ENCODE measurements at places on chromosomes 13 and 19. TPM values are rescaled to one million over a fixed set of nuclear protein-coding genes. Genes with fewer than 3 reads are reported as not detected.
A peak's percentile ranks its signal among the peaks of the same experiment; 100 is the strongest.

The SRRM5 gene
- total RNA-seq, result 0.42 TPM

The ZNF497 gene
- total RNA-seq, result 1.7 TPM

DNA sequence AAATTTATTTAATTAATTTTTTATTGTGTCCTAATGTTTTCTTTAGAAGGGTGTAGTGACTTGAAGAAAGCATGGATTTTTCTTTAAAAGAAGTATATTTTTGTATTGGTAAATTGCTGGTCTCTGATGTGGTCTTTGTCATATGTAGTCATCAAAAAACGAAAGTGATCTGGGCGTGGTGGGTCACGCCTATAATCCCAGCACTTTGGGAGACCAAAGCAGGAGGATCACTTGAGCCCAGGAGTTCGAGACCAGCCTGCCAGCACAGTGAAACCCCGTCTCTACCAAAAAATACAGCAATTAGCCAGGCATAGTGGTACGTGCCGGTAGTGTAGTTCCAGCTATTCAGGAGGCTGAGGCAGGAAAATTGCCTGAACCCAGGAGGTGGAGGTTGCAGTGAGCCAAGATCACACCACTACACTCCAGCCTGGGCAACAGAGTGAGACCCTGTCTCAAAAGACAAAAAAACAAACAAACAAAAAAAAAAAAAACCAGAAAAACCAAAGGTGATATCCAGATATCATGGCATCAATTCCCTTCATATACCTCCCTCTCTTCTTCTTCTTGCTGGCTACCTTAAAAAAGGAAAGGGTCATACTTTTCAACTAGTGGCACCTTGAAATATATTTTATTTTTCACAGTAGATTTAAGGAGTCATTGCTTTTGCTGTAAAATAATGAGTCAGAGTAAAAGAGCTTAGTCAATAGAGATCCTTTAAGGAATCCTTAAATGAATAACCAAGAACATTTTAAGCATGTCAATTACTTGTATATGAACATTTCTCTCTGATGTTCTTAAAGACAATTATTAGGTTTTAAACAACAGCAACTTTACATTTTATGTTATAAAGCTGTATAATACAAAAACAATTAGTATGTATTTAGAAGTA, 19.9 kb downstream of the KCTD4 start:
- H3K27me3 ChIP-seq, result no peaks in the 10 kb centered on the region
- no peaks in the 10 kb centered on the region for H3K36me3 ChIP-seq
- DNase-seq, result no peak

DNA sequence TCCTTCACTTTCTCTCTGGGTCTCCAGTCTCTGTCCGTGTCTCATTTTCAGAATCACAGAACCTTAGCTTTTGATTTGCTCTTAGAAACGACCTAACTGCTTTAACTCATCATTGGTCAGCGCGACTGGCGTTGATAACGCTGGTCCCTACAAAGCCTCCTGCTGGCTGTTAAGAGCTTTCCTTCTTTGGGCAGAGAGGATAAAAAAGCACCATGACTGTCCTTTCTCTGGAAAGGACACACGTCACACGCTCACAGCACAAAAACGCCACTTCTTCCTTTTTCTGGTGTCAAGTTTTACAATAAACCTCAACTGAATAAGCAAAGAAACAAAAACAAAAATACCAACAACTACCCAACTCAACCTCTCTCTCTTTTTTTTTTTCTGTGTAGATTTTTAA, 1.7 kb upstream of the KLK12 start:
- H3K27me3 ChIP-seq, result peaks cover 6% of the 10 kb centered on the region
- H3K4me3 ChIP-seq, result no peak overlapping the region
- no peak for DNase-seq
- no peaks in the 10 kb centered on the region for H3K36me3 ChIP-seq

GRCh38 chr19:49911381-49912145, 14.9 kb upstream of the IL4I1 start:
- H3K27ac ChIP-seq, result no peak overlapping the region
- peaks cover 16% of the 10 kb centered on the region for H3K4me1 ChIP-seq
- H3K36me3 ChIP-seq, result peaks cover 71% of the 10 kb centered on the region
- no peak overlapping the region for H3K4me3 ChIP-seq

DNA sequence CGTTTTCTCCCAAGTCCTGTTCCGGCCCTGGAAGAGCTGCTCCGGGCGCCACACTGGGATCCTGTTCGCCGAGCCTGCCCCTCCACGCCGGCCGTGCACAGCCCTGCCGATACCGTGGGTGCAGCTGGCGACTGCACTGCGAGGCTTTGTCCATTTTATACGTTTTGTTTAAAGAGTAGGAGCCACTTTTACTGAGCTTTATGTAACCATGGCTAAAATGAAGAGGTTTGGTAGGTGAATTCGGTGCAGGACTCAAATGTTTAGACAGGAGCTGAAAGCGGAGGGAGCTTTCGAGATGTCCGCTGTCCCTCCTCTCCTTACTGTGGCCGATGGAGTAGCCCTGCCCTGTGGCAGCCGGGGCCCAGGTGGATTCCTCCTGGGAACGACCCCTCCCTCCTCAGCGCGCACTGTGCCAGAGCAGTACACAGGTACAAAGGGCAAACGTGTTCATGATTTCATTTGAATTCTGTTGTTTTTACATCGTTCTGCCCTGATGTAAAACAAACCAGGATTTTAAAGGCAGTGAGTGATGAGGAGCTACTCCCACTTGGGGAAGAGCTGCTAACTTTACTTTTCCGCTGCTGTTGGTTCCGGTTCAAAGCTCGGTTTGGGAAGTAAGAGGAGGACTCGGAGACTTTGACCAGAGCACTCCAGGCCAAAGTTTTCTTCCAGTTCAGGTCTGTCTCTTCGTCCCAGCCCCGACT, 1.7 kb downstream of the COL4A2 start:
- no peaks in the 10 kb centered on the region for H3K36me3 ChIP-seq
- peaks cover 35% of the 10 kb centered on the region for H3K27me3 ChIP-seq
- H3K4me1 ChIP-seq, result peaks cover 31% of the 10 kb centered on the region
- peak overlapping the region; percentile 88 for H3K4me3 ChIP-seq
- DNase-seq, result peak; percentile 48

The POGLUT2 gene
- 17.2 TPM for total RNA-seq

GRCh38 chr19:54017261-54017660, 25.8 kb downstream of the CACNG6 start:
- peaks cover 18% of the 10 kb centered on the region for H3K4me1 ChIP-seq
- H3K36me3 ChIP-seq, result 0 out of 2 replicates have a peak, but pooled peaks cover 2% of the 10 kb centered on the region
- no peak overlapping the region for H3K27ac ChIP-seq
- no peak overlapping the region for H3K4me3 ChIP-seq
- H3K27me3 ChIP-seq, result peaks cover 30% of the 10 kb centered on the region

The GAPDHS gene
- not detected for total RNA-seq

The SELENOV gene
- total RNA-seq, result 15.4 TPM

DNA sequence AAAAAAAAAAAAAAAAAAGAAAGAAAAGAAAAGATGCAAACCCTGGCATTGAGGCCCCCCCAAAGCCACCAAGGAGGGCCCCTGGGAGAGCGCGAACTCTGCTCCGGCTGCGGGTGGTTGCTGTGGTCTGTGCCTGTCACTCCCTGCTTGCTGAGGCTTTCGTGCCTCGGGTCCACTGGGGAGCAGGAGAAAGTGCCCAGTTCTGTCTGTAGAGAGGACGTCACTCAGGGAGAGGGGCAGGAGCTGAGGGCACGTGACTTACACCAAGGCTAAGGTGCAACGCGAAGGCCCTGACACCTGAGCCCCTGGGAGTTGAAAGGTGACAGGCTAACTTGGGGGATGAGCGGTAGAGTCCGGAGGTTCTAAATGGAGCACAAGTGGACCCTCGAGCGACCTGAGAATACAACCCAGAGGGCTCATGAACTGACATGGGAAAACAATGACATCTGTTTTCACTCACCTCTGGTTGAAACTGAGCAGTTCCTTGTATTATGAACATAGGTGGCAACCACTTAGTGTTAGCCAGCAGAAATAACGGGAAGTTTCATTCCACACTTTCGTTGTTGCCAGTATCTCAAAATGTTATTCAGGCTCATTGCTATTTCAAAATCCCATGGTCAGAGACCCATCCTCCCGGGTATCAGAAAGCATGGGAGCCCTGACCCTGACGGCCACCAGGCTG, 69.2 kb upstream of the TM9SF2 start:
- no peak overlapping the region for H3K4me3 ChIP-seq
- no peaks in the 10 kb centered on the region for H3K36me3 ChIP-seq
- H3K4me1 ChIP-seq, result peaks cover 16% of the 10 kb centered on the region
- H3K27ac ChIP-seq, result no peak overlapping the region
- no peak for DNase-seq

The FBXO17 gene
- total RNA-seq, result 16.8 TPM

DNA sequence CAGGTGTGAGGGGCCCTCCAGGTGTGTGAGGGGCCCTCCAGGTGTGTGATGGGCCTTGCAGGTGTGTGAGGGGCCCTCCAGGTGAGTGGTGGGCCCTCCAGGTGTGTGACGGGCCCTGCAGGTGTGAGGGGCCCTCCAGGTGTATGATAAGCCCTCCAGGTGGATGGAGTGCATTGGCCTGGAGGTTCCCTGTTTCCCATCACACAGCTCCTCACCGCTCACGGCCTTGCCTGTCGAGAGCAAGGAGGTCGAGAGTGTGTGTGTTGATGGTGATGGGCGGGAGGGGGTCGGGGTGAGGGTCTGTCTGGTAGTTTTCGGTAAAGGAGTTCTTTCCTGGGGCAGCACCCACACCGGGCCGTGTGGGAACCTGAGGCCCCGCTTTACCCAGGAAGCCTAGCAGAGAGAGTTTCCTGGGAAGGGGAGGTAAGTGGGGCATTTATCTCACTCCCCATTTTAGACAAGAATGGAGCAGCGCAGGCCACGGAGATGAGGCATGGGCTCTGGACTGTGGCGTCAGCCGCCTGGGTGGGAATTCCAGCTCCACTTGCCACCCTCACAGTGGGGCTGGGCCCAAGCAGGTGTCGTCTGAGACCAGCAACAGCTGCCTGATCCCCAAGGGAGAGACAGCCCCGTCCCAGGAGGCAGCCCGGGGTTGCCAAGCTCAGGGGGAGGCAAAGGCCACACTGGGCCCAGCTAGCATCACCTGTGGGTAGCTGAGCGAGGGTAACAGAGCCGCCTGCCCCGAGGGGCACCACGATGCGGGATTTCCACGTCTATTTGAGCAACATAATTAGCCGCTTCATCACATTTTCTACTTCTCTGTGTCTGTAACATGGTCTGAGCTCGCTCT, 10.9 kb upstream of the GAS6 start:
- H3K4me1 ChIP-seq, result peaks cover 22% of the 10 kb centered on the region
- H3K27me3 ChIP-seq, result no peaks in the 10 kb centered on the region
- no peak for DNase-seq
- H3K36me3 ChIP-seq, result no peaks in the 10 kb centered on the region
- H3K27ac ChIP-seq, result no peak overlapping the region

DNA sequence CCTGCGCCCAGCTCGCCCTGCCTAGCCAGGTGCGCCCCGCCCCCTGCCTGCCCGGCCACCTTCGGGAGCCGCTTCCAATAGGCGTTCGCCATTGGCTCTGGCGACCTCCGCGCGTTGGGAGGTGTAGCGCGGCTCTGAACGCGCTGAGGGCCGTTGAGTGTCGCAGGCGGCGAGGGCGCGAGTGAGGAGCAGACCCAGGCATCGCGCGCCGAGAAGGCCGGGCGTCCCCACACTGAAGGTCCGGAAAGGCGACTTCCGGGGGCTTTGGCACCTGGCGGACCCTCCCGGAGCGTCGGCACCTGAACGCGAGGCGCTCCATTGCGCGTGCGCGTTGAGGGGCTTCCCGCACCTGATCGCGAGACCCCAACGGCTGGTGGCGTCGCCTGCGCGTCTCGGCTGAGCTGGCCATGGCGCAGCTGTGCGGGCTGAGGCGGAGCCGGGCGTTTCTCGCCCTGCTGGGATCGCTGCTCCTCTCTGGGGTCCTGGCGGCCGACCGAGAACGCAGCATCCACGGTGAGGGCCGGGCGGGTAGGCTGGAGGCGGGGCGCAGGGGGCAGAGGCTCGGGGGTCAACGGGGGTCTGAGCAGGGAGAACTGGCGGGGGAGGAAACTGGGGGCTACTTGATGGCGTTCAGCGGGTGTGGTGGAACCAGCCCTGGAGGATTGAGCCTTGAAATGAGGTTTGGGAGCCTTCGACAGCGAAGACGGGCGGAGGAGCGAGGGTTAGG, at the start of gene SPINT2:
TSS of gene SPINT2 (plus strand) at position 88 of the 727 bp plus-strand sequence. CDS start at position 408, 320 bp downstream.
- H3K4me1 ChIP-seq, result peaks cover 53% of the 10 kb centered on the region
- DNase-seq, result peak; percentile 93
- no peaks in the 10 kb centered on the region for H3K36me3 ChIP-seq

The LAIR1 gene
- total RNA-seq, result 0.37 TPM

Measured in WTC11 (cell line).